ENCODE measurements at places on chromosomes 1 and 21.

DNA sequence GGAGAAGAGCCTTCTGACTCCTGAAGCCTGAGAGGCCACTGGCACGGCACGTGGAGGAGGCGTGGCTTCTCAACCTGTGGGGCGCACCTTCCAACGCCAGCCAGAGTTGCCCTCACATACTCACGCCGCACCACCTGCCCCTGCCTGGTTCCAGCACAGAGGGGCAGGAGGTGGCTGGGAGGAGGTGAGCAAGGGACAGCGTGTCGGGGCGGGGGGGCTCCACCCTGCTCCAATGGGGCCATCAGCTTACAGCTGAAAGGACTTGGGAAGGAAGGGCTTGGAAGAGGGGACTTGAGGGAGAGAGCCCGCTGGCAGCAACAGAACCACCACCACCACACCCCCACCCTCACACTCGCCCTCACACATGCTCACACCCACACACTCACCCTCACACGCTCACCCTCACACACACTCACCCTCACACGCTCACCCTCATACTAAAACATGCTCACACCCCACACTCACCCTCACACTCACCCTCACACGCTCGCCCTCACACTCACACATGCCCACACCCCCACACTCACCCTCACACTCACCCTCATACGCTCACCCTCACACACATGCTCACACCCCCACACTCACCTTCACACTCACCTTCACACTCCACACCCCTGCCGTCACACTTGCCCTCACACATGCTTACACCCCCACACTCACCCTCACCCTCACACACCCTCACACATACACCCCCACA lies 41.6 kb upstream of the EDN2 start:
- no peak for DNase-seq

GRCh38 chr1:12596007-12596821 lies 21.8 kb downstream of the DHRS3 start:
- no peak for DNase-seq

DNA sequence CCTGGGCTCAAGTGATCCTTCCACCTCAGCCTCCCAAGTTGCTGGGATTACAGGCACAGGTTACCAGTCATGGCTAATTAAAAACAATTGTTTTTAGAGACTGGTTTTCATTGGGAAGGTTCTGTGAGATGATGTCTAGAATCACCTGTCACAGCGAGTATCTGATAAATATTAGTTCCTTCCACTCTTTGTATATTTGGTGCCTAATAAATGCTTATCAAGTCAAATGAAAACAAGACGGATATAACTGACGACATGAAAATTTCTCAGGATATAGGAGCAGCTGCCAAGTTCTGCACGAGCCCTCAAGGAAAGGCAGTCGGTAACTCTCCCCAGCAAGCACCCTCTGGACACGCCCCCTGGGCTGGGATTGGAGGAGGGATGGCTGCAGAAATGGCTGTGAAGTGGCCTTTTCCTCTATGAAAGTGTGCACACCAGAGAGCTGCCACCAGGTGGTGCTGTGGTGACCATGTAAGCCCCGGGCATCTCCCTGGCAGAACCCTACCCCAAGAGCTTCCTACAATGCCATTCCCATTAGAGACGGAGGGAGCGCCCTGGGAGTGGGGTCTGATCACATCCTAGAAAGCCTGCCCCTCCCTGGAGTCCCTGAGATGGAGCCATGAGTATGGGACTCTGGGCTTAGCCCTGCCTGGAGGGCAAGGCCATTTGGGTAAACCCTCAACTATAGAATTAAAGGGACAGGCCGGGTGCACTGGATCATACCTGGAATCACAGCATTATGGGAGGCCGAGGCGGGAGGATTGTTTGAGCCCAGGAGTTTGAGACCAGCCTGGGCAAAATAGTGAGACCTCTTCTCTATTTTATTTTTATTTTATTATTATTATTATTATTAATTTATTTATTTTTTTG lies 50.9 kb downstream of the HTR6 start:
- peak; percentile 80 for DNase-seq

GRCh38 chr1:11857164-11857851 lies 1.4 kb downstream of the NPPB start:
- DNase-seq: no peak

- DNase-seq: no peak
Observed at GRCh38 chr21:25562660-25563059, 44.6 kb downstream of the MRPL39 start.

DNA sequence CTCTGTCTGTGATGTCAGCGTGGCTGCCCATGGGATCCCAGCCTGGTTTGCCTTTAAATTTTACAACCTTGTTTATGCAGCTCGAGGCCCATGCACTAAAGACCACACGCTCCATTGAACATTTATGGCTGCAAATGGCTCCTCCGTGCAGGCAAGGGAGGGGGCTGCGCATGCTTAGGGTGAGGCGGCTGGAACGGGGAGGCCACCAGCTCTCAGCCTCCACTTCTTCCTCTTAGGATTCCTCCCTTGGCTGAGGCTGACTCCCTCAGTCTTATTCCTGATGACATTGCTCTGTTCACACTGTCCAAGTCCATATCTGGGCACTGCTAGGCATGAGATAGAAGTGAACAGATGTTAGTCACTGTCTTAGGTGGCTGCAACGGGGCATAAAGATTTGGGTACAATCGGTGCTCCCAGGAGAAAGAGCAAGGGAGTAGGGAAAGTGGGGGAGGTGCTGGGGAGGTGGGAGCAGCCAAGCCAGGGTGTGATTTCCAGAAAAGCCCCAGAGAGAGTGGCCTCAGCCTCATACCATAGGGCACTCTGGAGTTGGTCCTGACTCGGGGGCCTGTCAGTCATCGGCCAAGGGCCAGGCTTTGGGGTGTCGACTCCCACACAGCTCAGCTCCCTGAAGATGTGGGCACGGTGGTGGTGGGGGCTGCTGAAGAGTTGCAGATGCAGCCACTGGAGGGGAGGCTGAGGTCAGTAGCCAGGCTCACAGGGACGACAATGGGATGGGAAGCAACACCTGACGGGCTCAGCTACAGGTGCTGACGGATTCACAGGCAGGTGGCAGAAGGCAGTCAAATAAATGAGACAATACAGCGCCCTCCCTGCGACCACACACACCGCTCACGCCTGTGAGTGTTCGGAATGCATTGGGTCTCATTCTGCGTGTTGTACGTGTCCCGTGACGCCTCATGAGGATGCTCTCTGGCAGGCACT lies 37.3 kb upstream of the ACTL8 start:
- no peak for DNase-seq

DNA sequence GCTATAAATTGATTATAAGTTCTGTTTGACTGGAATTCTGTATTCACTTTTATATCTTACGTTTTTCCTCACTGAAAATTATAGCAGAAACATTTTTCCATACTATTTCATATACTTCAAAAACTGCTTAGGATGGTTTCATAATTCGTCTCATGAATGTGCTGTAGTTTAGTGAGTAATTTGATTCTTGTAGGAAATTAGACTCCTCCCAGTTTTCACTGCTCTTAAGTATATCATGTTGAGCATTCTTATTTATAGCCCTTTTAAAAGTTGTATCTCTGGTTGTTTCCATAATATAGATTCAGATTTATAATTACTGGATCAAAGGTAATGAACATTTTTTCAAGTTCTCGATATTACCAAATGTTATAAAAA lies 250.6 kb downstream of the FMN2 start:
- no peak for DNase-seq

DNA sequence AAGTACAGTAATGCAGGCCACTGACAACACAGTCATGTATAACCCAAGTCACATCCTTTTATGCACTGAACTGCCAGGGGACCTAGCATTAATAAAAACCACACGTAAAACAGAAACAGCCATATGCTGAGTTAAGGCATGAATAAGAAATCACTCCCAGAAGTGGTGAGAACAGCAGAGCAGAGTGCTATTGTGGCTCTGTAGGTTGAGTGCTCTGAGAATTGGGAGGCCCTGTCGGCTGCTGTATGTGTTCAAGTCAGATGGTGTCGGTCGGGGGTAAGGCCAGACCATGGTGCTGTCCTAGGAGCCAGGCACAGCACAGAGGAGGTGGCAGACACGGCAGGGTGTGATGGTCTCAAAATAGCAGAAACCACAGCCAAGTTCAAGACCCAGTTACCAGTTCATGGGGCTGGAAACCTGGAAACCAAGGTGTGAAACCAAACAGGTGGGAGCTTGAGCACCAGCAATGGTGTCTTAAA lies 126.6 kb upstream of the COA6 start:
- no peak for DNase-seq

GRCh38 chr1:209870151-209870831 lies 42.5 kb downstream of the UTP25 start:
- DNase-seq: no peak

DNA sequence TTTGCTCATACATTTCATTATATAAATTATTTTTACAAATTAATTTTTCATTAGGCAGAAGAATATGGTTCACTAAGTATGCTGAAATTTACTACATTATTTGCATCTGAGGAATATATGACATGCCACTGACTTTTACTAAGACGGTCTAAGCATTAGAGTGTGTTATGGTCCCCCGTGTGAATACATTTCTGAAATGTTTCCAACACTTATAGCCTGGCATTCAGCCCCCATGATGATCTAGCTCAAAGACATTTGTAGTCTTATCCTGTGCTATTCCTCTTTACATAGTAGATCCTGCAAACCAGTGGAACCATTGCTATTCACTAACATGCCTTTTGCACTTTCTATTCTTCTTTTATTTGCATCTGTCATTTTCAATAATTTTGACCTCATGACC lies 1878.0 kb downstream of the MRPL39 start:
- DNase-seq: no peak

DNA sequence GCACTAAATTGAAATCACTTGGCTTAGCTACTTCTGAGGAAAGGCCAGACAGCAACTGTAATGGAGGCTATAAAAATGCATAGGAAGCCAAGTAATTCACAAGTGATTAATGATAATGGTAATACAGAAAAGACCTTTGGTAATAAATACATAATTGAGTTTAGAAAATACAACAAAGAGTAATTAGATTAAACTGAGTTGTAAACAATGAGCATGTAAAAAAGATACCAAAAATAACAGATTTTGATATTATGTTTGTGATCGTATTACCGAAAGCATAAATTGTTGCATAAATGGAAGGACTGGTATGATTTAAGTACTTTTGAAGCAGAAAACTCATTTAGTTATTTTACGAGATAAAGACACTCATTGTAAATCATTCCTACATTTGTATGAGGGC lies 556.7 kb upstream of the TMPRSS15 start:
- no peak for DNase-seq

- DNase-seq: peak; percentile 77
Observed at GRCh38 chr1:184143449-184143848, 91.9 kb downstream of the TSEN15 start.

GRCh38 chr1:111392460-111392945 lies 35.0 kb downstream of the OVGP1 start:
- DNase-seq: no peak

DNA sequence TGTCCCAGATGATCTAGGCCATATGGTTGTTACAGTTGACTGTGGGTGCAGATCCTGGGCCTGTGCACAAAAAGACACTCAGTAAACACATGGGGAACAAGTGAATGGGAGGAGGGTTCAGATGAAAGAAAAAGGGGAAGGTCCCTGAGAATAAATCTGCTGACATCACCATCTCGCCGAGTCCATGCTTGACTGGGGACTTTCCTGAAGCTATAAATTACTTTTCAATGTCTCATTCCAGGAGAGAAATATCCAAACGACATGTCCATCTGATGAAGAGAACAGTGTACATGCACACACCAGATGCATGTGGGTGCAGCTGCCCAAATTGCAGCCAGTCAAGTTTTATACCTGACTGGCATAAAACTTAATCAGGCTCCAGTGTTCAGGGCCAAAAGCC lies 109.0 kb downstream of the HIVEP3 start:
- no peak for DNase-seq

DNA sequence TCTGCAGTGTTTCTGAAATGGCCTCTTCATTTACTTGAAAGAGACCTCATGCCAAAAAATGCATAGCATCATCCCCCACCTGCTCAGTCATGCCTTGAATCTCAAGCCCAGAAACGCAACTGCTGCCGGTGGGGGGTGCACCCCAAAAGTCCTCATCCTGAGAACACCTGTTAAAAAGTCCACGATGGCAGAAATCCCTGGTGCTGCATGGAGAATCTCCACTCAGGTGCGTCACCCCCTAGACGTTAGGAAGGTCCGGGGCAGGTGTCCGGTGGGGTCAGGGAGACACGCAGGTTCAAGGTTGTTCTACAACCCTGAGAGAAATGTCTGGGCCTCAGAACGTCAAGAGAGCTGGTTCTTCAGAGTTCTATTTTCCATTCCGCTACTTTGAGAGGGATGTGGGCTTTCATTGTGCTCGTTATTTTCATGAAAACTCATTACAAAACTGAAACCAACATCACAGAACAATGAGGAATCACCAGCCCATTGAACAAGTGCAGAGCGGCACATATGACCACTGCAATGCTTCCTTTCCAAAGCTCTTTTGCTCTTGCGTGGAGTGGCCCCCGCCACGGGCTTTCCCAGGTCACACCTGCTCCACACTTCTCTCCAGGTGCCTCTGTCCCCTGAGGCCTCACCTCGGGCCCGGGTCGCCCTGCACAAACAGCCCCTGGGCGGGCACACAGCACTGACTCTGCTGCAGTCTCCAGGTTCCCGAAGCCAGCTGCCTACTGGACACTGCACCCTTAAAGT lies 201.9 kb downstream of the TOMM20 start:
- no peak for DNase-seq

Data from NCI-H524 treated with DMSO at 0.1 percent for 48 hours (cell line).